ENCODE measurements at places on chromosomes 11 and 22. TPM values are rescaled to one million over a fixed set of nuclear protein-coding genes. Genes with fewer than 3 reads are reported as not detected.

GRAP2 gene
- 1.2 TPM for total RNA-seq

RNF214 gene
- total RNA-seq = 20.7 TPM

HIC2 gene
- 20.2 TPM for total RNA-seq

GAL3ST1 gene
- 3.8 TPM for total RNA-seq

JAML gene
- not detected for total RNA-seq

GRCh38 chr11:44608991-44609782 lies 43.7 kb downstream of the CD82 start:
- no peak for DNase-seq

DNA sequence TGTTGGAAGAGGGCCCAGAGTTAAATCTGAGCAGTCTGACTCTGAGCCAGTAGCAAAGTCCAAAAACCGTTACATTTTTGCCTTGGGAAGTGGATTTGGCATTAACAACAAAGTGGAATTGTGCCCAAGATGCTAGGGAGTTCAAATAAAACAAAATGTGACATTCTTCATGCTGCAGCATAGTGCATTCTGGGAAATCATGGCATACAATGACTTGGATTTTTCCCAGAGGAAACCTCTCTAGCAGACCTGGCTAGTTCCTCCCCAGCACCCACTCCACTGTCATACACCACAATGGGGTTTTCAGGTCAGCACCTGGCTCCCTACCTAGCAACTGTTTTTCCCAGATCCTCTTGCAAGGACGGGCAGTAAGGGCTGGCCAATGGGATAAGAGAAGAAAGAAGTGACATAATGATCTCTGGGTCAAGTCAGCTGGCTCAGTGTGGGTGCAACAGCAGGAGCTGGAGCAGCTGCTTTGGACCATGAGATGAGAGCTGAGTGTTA lies 24.8 kb upstream of the CYB5R3 start:
- DNase-seq = peak; percentile 25

GRCh38 chr11:57345555-57346211 lies 7.5 kb downstream of the P2RX3 start:
- peak; percentile 18 for DNase-seq

DNA sequence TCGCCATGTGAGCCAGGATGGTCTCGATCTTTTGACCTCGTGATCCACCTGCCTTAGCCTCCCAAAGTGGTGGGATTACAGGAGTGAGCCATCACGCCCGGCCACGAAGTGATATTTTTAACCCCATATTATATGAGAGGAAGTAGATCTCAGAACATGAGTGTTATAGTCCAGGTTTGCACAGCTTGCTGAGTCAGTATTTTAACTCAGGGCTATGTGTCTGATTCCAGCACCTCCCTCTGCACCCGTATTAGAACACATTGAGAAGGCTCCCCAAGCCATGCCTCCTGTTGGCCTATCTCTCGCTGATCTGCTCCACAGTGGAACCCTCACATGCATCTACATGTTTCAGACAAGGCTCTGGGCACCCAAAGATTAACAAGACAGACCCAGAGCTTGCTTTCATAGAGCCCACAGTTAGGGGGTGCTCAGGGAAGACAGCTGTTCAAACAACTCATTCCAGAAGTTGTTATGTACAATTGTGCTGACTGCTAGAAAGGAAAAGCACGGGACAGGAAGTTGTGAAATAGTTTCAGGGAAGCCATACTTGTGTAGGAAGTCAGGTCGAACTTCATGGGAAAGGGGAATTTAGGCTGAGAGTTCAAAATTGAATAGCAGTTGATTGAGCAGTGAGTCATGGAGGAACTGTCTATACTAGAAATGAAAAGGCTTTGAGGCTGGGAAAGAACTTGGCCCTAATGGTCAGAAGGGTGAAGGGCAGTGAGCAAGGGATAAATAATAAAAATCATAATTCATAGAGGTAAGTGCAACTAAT lies 49.3 kb upstream of the CLPB start:
- peak; percentile 10 for DNase-seq

- DNase-seq = no peak
These were observed 21.1 kb downstream of the NCAPD3 start for GRCh38 chr11:134202661-134203060.

DNA sequence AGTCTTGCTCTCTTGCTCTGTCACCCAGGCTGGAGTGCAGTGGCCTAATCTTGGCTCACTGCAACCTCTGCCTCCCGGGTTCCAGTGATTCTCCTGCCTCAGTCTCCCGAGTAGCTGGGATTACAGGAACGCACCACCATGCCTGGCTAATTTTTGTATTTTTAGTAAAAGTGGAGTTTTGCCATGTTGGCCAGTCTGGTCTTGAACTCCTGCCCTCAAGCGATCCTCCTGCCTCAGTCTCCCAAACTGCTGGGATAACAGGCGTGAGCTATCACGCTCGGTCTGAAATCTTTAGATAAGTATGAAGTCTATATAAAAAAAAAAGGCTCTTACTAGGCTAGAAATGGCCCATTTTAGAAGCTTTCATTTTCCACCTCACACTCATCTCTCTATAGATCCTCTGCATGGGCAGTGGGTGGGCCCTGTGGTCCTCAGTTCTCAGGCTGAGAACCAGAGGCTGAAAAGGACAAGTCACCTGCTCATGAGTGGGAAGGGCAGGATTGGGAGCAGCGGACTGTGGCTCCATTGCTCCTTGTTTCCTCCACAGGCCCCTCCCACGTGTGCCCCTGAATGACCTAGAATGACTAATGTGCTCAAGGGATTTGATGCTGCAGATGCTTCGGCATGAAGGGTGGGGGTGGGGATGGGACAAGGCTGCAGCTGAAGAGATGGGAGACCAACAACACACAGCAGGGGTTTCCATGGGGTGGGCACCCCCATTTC lies 19.8 kb upstream of the PRAME start:
- DNase-seq = no peak

GRCh38 chr11:115391598-115391997 lies 112.6 kb downstream of the CADM1 start:
- peak; percentile 47 for DNase-seq

DNA sequence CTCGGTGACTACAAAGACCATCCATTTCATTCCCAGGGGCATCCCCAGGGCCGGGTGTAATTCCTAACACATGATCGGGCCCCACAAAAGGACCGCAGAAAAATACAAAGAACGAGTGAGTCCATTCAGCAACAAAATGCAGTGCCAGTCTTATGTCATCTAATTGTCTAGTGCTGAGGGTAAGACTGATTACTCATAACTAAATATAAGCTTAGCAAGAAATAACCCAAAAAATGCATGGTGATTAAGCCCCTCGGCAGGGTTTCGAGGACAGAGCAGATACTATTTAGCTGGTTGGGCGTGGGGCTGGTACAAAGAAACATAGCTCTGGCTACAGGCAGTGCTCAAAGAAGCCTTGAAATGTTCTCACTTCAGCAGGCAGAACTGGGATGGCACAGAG lies 1078.9 kb downstream of the OPCML start:
- DNase-seq = peak; percentile 63

DNA sequence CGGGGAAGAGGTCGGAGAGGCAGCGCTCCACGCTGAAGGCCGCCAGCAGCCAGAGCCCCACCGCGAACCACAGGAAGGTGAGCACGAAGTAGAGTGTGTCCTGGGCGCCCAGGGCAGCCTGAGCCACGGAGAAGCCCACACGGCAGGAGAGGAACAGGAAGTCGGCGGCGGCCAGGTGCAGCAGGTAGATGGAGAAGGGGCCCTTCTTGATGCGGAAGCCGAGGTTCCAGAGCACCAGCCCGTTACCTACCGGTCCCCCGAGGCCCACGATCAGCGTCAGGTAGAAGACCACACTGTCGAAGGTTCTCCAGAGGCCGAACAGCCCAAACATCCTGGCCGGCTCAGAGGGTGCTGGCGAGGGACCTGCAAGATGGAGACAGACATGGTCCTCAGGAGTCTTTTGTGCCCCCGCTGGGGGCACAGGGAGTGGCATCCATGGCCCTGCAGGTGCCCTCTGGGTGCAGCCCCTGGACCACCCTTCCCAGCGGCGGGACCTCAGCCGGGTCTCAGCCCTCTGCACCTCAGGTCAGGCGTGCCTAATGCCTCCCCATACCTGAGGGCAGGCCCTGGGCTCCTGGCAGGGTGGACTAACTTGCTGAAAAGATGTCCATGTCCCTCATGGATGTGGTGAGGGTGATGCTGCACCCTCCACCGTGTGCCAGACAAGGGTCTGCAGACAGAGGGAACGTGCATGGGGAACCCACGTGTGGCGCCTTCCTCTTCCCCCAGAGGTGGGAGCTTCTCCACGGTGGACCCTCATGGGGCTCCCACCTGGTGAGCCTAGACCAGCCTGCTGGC lies at the start of gene MRGPRG:
MRGPRG (minus strand) TSS at position 331 of the 798 bp plus-strand sequence; CDS start at position 331, 0 bp downstream.
- no peak for DNase-seq

- DNase-seq = peak; percentile 93
These were observed 87.3 kb downstream of the NAT10 start for GRCh38 chr11:34192481-34193401.

- no peak for DNase-seq
These were observed 94.3 kb downstream of the SOX6 start for GRCh38 chr11:16261836-16262644.

DNA sequence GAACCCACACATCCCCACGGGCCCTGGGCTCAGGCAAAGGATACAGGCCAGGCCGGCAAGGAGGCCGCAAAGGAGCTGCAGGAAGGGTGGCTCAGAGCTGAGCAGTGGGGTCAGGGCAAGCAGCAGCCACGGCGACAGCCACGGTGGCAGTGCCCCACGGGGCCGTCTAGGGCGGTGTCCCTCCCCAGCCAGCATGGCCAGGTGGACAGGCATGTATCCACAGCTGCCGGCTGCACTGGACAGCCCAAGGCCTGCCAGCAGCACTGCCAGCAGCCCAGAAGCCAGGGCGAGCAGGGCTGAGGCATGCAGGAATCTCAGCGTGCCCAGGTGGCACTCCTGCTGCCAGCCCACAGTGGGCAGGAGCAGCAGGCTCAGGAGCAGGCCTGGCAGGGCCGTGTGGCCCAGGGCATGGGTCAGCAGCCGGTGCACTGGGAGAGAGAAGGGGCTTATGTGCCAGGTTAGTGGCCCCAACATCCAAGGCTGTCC lies 3.9 kb downstream of the RHBDD3 start:
- no peak for DNase-seq

GRCh38 chr22:48256041-48256739 lies 1493.7 kb downstream of the TBC1D22A start:
- DNase-seq = no peak

DNA sequence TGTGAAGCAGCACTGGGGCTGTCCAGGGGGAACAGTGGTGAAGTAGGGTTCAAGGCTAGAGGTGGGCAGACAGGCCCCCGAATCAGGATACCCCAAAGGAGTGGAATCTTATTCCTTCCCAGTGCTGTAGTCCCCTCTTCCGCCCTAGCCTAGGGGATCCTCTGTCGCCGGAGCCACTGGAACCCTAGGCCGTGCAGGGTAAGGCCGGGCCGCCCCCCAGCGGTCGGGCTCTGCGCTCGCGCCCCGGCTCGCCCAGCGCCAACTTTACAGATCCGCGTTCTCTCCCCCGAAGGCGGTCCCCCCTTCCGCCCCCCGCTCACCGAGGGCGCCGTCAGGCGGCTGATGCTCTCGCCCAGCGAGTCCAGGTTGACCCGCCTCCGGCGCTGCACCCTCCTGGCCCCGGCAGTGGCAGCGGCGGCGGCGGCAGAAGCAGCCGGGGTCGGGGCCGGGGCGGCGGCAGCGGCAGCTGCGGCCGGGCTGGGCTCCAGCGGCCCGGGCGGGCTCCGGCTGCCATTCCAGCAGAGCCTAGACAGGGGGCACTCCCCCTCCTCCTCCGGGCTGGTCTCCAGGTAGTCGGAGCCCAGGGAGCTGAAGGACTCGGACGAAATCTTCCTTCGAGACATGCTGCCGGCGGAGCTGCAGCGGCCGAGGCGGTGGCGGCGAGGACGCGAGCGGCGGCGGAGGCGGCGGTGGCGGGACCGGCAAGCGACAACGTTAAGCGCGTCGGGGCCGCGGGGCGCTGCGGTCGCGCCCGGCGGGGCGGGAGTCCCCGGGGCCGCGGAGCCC lies 650 bp downstream of the GUCY1A2 start:
- peak; percentile 22 for DNase-seq

DNA sequence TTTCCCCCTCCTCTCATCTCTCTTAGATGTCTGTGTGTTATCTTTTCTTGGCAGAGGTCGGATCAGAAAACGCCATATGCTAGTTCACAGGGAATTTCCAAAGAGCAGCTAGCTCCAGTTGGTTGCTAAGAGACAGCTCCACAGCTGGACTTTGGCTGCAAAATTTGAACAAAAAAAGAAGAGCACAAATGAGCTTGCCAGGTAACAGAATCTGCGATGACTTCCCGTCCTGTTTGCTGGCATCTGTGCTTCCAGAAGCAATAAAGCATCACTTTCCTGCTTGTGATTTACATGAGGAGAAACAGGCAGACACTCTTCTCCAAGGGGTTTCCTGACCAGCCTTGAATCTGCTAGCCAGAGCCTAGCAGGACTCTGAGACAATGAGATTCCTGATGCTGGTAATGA lies 596.0 kb upstream of the B3GAT1 start:
- no peak for DNase-seq

- DNase-seq = peak; percentile 11
These were observed 727.4 kb downstream of the ETS1 start for GRCh38 chr11:127859941-127860354.

DNA sequence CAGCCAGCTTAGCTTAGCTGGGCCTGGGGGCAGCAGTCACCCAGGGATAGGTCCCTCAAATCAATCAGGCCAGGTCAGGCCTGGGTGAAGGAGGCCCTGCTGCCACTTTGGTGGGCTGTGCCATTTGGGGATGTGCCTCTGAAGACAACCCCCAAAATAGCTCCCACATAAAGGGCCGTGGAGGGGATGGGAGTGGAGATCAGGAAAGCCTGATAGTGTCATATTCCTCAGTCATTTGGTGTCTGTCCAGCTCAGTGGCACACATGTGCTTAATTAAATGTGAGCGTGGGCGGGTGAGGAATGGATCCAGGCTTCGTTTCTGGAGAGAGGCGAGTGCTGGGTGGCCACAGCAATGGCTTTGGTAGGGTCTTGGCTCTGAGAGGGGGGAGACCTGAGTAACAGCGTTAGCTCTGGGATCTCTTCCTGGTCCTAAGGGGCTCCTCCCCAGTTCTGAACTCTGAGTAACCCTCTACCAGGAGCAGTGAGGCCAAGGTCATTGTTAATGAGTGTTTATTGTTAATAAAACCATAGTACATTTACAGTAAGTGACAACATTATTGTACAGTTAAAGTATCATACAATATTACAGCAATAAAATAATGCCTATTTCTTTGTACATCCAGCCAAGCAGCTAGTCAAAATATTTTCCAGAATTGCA lies 45.2 kb downstream of the NAT10 start:
- DNase-seq = peak; percentile 24

Data from astrocyte (in vitro differentiated cells and primary cell).